ENCODE measurements at places on chromosomes 1 and 21.

- DNase-seq = no peak
Observed at GRCh38 chr1:234518876-234519275, 39.9 kb upstream of the TARBP1 start.

- no peak for DNase-seq
Observed at GRCh38 chr1:103489935-103490334, 35.6 kb upstream of the RNPC3 start.

- no peak for DNase-seq
Observed at GRCh38 chr1:66938613-66939012, 13.8 kb downstream of the MIER1 start.

DNA sequence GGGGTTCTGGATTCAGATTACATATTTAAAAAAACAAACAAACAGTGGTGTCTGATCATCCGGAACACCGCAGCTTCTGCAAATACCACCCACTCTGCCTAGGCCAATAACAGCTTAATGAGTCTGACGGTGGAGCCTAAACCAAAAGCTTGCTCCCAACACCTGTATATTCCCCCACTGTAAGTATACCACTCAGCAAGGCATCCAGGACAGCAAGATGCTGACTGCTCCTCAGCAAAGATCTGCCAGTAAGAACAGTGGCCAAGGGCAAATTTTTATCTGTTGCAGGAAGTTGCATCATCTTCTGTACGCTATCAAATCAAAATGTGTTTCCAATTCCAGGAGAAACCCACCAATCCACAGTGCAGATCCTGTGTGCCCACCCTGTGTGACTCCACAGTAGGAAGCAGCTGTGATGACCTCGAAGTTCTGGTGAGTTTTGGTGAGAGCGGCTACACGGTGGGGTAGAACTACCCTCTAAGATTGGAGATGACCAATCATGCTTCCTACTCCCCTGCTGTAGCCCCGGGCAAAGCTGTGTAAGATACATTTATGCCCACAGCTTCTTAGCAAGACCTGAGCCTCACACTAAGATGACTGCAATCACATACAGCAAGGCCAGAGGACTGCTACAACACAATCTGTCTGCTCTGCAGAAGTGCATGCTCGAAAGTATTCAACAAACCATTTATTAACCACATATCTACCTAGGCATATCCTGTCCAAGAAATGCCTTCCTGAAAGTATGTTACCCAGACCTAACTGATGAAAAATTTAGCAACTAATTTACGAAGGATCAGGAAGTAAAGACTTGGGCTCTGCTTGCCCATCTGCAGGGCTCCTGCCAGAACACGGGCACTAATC is 30.5 kb downstream of the SIPA1L2 start:
- no peak for DNase-seq

- DNase-seq = no peak
Observed at GRCh38 chr1:8127171-8127641, 101.1 kb upstream of the ERRFI1 start.

DNA sequence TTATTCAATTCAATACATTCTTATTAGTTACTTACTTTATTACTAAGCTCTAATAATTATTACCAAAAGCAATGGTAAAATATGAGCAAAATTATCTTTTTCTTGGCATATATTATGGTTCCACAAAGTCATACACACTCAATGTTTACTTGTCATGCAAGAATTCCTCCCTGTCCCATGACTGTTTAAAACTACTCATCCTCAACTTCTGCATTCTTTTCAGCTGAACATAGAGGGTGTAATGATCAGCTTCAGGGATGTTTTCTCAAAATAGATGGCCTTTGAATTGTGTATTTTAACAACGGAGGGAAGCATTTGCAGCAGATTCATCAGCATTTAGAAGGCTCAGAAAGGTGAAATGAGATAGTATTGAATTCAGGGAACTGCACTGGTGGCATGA is 499.0 kb downstream of the RWDD3 start:
- DNase-seq = no peak

DNA sequence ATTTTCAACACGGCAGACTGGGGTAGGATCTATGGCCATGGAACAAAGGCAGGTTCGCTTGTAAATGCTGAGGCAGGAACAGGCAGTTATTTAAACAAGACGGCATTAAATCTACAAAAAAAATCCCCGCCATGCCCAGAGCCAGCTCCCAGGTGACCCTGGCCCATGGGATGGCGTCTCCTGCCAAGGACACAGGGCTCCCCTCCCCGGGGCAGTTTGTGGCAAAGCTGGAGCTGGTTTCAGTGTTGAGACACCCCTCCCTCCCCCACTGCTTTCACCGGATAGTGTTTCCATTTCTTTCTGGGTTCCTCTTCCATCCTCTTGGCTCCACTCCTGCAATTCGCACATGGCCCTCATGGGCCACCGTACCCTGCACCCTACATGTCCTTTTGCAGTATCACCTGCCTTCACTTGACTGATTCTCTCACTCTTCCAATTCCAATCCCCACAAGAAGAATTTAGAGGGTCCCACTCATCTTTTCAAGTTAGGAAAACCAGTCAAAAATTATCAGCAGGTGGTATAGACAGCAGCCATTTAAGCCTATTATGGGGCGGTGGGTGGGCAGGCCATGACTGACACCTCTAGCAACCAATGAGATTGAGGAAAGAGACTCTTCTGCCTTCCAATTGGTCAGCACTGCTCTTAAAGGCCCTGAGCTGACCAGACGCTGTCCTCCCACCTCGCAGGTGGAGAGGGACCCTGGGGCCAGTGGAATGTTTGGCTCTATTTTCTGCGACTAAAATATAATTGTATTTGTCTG is 52.0 kb downstream of the OLIG1 start:
- peak; percentile 13 for DNase-seq

DNA sequence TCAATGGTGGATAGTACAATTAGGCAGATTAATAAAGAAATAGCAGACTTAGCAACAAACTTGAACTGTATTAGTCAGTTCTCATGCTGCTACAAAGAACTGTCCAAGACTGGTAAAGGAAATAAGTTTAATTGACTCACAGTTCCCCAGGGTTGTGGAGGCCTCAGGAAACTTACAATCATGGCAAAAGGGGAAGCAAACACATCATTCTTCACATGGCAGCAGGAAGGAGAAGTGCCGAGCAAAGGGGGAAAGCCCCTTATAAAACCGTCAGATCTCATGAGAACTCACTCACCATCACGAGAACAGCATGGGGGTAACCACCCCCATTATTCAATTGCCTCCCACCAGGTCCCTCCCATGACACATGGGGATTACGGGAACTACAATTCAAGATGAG is 27.1 kb upstream of the PDE4B start:
- no peak for DNase-seq

- DNase-seq = no peak
Observed at GRCh38 chr1:115980156-115980555, 3.8 kb downstream of the SLC22A15 start.

DNA sequence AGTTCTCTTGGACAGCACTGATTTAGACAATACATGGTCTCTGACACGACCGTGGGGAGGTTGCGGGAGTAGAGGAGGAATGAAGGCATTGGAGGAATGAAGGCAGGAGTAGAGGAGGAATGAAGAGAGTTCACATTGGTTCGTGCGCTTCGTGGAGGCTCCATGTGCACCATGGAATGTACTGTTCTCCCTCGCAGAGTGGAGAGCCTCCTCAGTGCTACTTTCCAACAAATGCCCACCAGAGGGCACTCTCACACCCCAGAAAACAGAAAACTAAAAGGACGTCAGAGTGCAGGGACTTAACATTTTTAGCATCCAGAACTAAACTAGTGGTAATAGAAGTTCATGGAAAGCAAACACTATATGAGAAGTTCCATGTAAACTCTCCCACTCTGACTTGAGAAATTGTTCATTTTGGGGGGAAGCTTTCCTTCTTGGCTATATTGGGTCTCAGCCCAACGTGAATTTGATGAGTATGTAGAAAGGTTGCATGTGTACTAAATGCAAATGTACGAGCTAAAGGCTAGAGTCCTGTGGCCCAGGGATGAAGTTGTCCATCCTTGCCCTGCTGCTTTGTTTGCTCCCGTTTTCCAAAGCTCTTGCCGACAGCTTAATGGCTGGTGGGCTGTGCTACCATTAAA is 211.6 kb downstream of the LMX1A start:
- peak; percentile 17 for DNase-seq

- no peak for DNase-seq
Observed at GRCh38 chr1:213075725-213076124, 24.7 kb downstream of the RPS6KC1 start.

GRCh38 chr21:37228003-37228400 is 39.1 kb downstream of the VPS26C start:
- DNase-seq = no peak

DNA sequence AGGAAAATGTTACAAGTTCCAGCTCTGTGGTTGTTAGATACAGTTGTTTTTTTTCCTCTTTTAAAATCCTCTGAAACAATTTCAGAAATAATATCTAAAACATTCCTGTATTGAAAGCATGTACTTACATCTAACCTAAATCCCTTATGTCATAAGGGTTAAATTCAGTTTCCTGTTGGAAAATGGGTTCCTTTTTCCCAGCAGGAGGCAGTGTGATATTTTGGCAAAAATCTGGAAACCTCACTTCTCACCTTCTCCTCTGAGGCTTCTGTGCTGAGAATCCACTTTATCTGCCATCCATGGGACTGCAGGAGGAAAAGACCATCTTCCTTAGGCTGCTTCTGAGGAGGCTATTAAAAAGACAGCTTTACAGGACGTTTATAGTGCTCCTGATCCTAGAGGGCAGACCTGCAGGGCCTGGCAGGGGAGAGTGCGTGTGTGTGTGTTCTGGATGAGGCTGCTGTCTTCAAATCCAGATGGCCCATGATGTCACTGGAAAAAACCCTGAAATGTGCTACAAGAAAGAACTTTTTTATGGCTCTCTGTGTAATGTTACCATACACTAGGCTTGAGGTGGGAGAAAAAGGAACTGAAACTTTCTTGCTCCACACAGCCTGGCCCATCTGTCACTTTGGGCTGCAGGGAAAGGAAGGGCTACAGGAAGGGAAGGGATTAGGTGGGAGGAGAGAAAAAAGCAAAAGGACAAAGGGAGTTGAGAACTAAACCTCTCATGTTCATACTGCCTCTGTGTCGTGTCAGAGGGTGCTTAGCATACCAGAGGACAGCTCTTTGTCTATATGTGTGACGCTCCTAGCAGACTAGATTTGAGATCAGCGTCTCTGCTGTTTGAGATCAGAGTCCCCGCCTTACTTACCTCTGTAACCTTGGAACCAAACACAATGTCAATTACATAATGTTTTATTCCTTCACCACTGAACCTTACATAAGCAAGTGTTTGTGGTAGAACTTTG is 379.2 kb upstream of the SPAG17 start:
- no peak for DNase-seq

DNA sequence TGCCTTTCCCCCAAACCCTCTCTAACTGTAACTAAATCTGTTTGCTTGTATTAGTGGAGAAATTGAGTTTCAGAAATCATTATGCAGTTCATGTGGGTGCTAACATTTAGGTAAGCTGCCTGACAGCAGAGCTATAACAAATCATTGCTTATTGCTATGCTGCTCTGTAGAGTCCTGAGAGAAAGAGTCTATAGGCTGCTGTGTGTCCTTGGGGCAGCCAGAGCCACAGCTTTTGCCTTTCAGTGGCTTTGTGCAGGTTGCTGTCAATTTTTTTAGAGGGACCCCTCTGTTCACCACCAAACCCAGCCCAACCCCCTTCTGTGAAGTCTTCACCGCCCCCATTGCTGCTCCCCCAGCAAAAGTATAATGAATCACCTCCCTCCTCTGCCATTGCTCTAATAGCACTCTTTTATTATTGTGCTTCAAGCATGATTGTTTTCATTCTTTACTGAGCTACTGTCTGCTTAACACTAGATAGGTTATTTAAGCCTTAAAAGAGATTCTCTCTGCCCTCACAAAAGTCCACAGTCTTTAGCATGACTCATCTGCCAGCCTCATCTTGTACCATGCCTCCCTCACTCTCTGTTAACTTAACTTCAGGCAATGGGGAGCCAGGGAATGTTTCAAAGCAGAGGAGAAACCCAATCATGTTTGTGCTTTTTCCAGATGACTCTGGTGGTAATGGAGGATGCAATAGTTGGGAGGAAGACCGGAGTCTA is 38.6 kb downstream of the DIRAS3 start:
- DNase-seq = no peak

GRCh38 chr1:27779122-27779521 is 6.1 kb downstream of the STX12 start:
- DNase-seq = no peak

DNA sequence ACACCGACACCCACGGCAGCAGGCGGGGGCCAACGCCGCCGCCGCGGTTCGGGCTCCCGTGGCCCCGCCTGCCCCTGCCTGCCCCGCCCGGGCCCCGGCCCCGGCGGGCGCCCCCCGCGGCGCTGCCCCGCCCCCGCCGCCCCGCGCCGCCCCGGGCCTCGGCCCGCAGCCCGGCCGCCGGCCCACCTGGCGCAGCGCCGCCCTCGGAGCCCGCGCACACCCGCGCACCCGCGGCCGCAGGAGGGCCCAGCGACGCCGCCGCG is at the start of gene WNT3A:
Gene WNT3A (plus strand): TSS at position 213 of the 263 bp plus-strand sequence. CDS start 131 bp downstream, outside the sequence.
- DNase-seq = no peak

DNA sequence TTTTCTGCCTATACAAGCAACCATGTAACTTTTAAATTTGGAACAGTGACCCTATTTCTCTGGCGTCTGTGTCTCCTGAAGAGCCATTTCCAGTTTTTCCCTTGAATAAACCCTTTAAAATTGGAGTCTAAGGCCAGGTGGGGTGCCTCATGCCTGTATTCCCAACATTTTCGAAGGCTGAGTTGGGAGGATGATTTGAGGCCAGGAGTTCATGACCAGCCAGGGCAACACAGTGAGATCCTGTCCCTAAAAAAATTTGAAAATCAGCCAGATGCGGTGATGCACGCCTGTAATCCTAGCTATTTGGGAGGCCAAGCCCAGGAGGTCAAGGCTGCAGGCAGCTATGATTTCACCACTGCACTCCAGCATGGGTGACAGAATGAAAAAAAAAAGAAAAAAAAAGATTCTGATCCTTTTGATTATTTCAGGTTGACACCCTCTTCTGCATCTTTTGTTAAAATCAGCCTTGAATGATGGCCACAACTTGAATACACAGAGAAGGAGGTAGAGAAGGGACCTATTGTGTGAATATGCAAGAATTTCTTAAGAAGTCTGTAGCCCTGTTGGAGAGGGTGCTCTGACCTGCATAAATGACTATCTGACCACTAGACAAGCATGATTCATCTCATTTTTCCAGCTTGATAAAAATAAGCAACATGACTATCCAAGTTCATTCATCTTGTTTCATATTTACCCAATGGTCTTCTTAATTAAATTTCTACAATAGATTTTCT is 40.2 kb upstream of the PARP1 start:
- DNase-seq = no peak

DNA sequence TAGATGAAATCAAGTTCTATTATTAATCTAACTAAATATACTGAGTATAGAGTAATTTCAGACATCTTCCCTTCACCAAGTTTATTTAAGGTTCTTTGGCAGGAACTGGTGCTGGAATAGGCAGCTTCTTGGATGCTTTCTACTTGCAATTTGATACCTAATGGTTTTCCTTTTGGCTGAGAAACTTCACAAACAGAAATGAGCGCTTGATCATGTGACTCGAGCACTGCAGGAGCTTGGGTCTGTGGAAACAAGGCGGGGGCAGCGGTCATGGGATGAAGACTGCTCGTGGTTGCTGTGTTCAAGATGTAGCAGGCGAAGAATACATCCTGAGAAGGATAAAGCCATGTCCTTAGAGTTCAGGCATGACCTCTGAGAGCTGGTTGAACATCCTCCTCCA is 136.8 kb downstream of the PTPRC start:
- no peak for DNase-seq

GRCh38 chr1:236120721-236121153 is 21.6 kb upstream of the GPR137B start:
- DNase-seq = no peak

GRCh38 chr21:39518847-39519210 is 67.1 kb downstream of the SH3BGR start:
- DNase-seq = no peak
